ENCODE measurements at places on chromosomes 11 and 22.

DNA sequence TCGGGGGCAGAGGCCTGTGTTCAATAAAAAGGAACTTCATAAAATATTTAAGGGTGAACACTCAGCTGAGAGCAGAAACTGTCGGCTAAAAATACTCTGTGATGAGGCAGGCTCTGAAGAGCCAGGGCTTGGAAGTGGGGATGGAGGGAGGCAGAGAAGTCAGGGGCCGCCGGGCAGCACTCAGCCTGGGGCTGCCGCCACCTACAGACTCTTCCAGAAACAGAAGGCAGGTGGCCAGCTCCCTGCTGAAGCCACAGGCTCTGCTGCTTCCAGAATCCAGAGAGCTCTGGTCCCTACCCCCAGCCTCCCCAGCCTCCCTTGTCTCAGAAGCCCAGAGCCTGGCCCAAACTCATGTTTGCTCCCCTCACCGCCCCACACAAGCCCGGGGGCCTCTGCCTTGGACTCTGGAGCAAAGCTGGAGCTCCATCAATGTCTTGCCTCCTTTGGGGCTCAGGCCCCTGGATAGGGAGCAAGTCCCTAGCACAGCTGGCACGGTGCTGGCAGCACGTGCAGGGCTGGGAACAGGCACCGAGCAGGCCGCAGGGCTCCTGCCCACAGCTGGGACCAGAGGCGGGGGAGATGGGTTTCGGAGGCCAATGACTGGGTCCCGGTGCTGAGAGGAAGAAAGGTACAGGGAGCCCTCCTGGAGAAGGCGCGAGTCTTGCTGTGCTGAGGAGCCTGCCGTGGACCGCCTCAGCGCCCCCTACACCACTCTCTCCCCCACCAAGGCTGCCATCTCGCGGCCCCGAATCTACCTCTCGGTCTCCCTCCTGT lies 8.2 kb downstream of the LRFN4 start:
- no peak for DNase-seq

GRCh38 chr11:64040684-64041322 lies 5.1 kb downstream of the FLRT1 start:
- no peak for DNase-seq

DNA sequence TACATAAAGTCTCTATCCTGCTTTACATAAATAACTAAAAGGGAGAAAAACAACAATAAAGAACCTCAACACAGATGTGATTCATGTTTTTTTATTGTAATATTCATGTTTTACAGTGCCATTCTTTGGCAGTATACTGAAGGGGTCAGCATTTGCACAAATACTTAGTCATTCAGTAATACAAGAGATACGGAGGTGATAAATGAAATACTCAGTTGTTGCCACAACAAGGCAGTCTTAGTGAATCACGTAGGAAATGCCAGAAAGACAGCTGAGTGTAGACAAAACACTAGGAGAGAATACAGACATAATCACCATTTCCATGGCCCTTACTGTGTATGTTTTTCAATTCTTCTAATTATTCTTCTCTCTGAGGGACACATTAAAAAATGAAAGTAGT lies 910.4 kb downstream of the METTL15 start:
- DNase-seq: no peak

DNA sequence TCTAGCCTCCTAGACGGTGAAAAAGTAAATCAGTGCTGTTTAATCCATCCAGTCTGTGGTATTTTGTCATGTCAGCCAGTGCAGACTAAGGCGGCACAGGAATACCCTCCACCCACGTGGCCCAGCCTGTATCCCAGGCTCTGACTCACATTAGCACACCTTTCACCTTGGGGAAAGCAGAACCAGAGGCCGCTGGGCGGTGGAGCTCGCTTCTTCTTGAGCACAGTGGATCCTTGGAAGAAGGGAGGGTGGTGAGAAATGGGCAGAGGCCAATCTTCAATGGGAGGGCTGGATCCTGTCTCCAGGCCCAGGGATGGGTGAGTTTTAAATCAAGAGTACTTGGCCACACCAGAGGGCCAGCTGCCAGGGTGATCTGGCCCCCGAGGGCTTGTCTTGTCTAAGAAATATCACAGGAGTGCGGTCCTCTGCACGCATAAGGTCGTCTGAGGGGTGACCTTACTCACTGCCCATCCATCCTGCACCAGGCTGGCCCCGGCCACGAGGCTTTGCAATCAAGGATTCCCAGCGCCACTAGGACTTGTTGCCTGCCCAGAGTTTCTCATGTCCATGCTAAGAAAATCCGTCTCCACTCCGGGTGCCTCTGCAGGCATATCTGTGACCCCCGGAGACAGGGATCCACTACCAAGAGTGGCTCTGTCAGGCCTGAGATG lies 658.5 kb downstream of the BRD1 start:
- DNase-seq: no peak
